ENCODE measurements at places on chromosomes 11 and 22.

- no peaks in the 10 kb centered on the region for H3K27me3 ChIP-seq
- DNase-seq: no peak
- peaks cover 9% of the 10 kb centered on the region for H3K36me3 ChIP-seq
- no peak overlapping the region for H3K27ac ChIP-seq
Measured at GRCh38 chr11:12815931-12816494, 141.8 kb downstream of the TEAD1 start.

DNA sequence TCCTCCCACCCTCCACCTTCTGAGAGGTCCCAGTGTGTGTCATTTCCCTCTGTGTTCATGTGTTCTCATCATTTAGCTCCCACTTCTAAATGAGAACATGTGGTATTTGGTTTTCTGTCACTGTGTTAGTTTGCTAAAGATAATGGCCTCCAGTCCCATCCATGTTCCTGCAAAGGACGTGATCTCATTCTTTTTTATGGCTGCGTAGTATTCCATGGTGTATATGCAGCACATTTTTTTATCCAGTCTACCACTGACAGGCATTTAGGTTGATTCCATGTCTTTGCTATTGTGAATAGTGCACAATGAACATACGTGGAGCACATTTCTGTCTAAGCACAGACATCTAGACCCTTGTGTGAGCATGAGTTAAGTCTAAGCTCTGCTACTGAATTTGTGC is 5.7 kb downstream of the CD3E start:
- H3K27me3 ChIP-seq: peaks cover 38% of the 10 kb centered on the region
- no peak overlapping the region for H3K27ac ChIP-seq
- no peak overlapping the region for H3K4me3 ChIP-seq
- DNase-seq: no peak

- H3K4me1 ChIP-seq: no peaks in the 10 kb centered on the region
- peaks cover 19% of the 10 kb centered on the region for H3K36me3 ChIP-seq
- peak; percentile 60 for DNase-seq
- H3K27me3 ChIP-seq: no peaks in the 10 kb centered on the region
- H3K27ac ChIP-seq: no peak overlapping the region
- H3K4me3 ChIP-seq: no peak overlapping the region
Measured at GRCh38 chr11:108148556-108148955, 27.2 kb downstream of the ACAT1 start.

GRCh38 chr11:86889001-86889341 is 66.2 kb downstream of the FZD4 start:
- DNase-seq: no peak
- peak overlapping the region; percentile 66 for H3K27ac ChIP-seq
- H3K27me3 ChIP-seq: no peaks in the 10 kb centered on the region
- peaks cover 3% of the 10 kb centered on the region for H3K4me1 ChIP-seq

DNA sequence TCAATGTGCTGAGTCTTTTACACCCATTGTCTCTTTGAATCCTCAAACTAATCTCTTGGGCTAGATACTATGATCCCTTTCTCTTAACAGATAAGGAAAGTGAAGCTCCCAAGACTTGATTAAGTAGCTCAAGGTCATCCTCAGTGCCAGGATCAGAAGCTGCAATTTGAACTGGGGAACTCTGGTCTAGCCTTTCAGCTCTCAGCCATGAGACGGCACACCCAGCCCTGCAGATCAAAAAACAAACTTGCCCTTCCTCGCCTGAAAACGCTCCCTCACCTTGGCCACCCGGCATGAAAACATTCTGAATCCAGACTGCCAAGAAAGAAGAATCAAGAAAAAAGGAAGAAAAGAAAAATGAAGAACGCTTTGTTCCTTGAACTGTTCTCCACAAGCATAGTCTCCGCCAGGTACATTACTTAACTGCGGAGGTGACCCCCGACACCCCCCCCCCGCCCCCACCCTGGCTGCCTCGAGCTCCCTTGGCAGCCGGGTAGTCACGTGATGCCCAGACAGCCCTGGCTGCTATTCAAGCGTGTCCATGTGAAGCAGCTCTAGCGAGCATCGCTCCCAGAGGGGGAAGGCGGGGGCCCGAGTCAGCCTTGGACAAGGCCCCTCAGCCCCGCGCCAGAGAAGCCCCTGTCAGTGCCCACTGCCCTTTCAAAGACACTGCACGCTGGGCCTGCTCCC is 451.2 kb downstream of the MIAT start:
- peak overlapping the region; percentile 92 for H3K27ac ChIP-seq
- no peak for DNase-seq
- H3K4me3 ChIP-seq: no peak overlapping the region
- peaks cover 32% of the 10 kb centered on the region for H3K4me1 ChIP-seq
- peaks cover 33% of the 10 kb centered on the region for H3K27me3 ChIP-seq
- no peaks in the 10 kb centered on the region for H3K36me3 ChIP-seq
